ENCODE measurements at places on chromosomes 4 and X.

- DNase-seq: no peak
Measured at GRCh38 chr4:105088110-105088879, 58.4 kb upstream of the TET2 start.

- DNase-seq: peak; percentile 17
Measured at GRCh38 chrX:123884809-123885408, 25.1 kb downstream of the XIAP start.

DNA sequence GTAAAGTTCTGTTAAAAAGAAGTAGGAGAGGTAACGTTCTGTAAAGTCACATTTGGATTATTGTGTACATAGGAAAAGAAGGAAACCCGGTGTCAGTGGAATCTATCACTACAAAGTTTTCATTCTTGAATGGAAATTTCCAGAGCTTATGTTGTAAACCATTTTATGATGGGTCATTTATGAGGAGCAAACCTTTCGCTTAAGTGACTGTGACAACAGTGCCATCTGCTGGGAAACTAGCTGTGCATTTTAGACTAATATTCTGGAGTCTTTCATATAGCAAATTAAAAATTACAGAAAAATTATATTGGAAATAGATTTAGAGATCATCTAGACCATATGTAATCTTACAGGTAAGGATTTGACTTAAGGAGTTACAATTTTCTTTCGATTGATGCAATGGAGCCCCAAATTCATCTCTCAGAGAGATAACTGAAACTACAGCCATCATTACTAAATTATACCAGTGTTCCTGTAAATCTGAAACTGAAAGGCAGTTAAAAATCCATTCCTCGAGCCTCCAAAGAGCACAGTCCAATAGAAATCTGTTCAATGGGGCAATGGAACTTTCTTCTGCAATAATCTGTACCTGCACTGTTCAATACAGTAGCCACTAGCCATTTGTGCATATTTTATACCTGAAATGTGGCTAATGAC, 26.9 kb downstream of the ASB9 start:
- peak; percentile 52 for DNase-seq

GRCh38 chr4:3369781-3370674, 71.7 kb upstream of the HGFAC start:
- peak; percentile 64 for DNase-seq

DNA sequence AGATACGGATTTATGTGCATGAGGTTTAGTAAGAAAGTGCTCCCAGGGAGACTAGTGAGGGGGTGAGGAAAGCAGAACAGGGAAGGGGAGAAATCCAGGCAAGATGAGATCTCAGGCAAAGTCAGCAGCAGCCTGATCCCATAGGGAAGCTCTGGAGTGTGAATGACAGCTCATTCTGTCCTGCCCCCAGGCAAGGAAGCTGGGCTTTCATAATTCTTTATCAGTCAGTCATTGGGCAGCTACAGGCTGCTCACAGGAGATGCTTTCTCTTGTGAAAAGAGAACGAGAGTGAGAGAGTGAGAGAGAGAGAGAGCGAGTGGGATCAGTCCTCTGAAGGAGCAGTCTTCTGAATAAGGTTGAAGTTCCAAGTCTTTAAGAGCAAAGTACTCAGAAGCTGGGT, 48.1 kb downstream of the SRPX start:
- DNase-seq: no peak

GRCh38 chr4:121212806-121213205, 48.7 kb upstream of the TNIP3 start:
- no peak for DNase-seq

GRCh38 chrX:147217334-147217733, 402.8 kb upstream of the CXorf51A start:
- DNase-seq: no peak

GRCh38 chr4:52939739-52940138, 77.6 kb downstream of the RASL11B start:
- DNase-seq: no peak

DNA sequence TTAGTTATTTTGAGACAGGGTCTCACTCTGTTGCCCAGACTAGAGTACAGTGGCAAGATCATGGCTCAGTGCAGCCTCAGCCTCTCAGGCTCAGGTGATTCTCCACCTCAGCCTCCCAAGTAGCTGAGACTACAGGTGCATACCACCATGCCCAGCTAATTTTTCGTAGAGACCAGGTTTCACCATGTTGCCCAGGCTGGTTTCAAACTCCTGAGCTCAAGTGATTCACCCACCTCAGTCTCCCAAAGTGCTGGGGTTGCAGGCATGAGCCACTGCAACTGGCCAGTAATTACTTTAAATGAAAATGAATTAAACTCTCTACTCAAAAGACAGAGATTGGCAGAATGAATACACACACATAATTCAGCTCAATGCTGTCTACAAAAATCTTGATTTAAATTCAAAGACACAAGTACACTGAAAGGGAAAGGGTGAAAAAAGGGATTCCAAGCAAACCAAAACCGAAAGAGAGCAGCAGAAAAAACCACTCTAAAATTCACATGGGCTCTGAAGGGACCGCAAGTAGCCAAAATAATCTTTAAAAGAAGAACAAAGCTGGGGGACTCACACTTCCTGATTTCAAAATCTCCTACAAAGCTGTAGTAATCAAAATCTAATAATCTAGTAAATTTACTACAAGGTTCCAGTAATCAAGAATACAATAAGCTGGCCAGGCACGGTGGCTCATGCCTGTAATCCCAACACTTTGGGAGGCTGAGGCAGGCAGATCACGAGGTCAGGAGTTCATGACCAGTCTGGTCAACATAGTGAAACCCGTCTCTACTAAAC, 11.8 kb upstream of the SPON2 start:
- DNase-seq: peak; percentile 4

GRCh38 chr4:124803026-124803425, 90.5 kb upstream of the ANKRD50 start:
- no peak for DNase-seq

DNA sequence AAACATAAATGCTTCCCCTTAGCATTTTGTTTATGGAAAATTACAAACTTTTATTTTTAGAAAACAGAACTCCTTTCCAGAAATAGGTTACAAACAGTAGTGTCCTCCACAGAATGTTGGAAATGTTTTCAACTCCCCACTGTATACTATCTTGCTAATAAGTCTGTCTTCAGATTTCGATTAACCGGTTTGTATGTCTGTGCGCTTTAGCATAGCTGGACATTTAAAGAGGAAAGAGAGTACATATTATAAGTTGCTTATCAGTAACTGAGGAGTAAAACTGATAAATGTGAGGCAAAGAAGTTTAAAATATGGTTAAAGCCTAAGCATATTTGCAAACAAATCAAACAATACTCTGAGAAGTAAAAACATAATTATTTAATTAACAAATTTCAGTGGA, 3.4 kb downstream of the CXCL8 start:
- DNase-seq: no peak

DNA sequence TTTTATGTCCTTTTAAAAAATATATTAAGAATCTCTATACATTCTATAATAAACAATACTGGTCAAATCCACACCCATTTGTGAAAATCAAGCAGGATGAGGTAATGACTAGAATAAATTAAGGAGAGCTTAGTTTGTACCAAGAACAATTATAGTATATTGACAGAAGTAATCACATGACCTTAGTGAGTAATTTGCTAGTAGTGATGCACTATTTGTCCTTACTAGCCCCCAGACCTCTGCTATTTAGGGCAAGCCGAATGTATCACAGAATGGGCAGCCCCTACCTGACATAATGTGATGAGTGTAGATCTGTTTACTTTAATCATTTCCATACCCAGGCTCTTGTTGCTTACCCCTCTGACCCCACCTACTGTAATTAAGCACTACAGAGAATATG, 15.8 kb downstream of the ATP1B4 start:
- DNase-seq: no peak

- no peak for DNase-seq
Measured at GRCh38 chrX:7574325-7574724, 268.6 kb upstream of the VCX start.

GRCh38 chr4:27474691-27475090, 614.0 kb downstream of the STIM2 start:
- DNase-seq: no peak

DNA sequence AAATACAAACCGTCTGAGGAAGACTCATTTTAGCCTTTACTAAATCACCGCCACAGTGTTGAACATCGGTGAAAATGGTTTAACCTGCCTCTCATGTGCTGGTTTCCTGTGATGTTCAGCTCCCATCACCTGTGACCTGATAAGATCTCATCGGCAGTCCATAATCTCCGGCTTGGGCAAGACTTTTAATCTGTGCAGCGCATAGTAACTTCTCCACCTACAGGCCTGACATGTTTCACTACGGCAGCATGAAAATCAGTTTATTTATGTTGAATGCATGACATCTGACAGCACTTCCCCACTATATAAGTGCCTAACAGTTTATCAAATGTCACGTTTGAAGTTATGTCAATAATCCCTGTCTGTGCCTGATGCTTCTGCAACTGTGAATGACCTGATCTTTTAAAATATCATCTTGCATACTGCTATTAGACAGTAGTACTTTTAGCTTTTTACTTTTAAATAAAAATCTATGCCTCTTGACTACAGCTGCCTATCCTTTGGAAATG, 1919.8 kb upstream of the AGA start:
- DNase-seq: no peak

GRCh38 chr4:135269125-135269890, 1067.7 kb upstream of the PABPC4L start:
- no peak for DNase-seq

DNA sequence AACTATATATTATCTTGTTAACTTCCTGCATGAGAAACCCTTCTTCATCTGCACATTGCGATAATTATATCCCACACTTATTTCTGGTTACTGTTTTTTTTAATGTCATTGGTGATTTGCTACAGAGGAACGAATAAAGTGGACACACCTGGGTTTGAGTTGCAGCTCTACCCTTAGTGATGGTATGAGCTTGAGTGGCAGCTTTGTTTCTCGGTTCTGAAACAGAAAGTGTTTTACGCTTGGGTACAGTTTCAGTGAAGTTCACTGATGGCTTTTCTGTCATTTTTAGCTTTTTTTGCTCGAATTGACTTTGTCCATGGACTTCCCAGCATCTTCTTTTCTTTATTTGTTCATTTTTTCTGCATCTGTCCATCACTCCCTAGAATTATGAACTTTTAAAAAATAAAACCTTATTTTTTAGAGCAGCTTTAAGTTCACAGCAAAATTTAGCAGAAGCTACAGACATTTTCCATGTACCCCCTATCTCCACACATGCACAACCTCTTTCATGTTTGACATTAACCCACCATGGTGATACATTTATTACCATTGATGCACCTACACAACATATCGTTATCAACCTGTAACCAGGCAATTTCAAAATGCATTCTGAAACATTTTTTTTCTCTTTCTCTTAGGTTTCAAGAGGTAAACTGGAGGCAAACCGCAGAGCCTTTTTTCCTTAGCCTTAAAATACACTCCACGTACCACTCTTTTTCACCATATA, 1041.6 kb upstream of the PRKX start:
- no peak for DNase-seq

GRCh38 chr4:123819362-123820035, 422.9 kb downstream of the SPRY1 start:
- no peak for DNase-seq

DNA sequence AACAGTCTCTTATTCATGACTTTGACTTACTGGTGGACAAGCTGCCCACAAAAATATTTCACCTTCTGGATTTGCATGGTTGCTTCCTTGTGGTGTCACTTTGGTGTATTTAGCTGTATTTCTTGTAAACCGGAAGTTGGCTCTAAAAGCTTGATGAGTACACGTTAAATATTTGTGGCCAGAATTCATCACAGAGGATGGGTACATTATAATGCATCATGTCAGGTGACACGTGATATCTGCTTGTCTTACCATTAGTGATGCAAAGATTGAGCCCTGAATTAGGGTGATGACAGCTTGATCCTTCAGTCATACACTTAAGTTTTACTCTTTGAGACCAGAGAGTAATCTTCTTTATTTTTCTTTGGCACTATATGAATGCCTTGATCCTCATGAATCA, 188.3 kb upstream of the RPS6KA3 start:
- DNase-seq: no peak

DNA sequence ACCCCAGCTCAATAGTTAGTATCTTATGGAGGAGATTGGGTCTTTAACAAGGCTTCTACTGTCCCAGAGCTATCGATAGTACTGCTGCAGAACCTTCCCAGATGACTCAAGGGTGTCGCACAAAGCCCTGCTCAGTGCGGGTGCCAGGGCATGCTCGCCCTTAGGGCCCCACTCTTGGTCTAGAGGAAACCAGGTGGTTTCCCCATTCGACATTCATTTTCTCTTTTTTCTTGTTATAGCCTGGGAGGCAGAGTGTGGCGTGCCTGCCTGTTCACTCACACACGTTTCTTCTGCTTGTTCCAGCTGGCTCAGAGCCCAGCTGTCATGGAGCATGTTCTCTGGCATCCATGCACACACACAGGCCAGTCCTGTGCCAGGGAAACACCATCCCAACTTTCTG, 144.5 kb downstream of the SMIM20 start:
- DNase-seq: peak; percentile 80

GRCh38 chrX:132435222-132435621, 53.6 kb downstream of the MBNL3 start:
- no peak for DNase-seq

- DNase-seq: no peak
Measured at GRCh38 chr4:128275346-128275745, 12.3 kb downstream of the PGRMC2 start.

Measured in activated CD4-positive, alpha-beta T cell treated with anti-CD3 and anti-CD28 coated beads for 36 hours (primary cell).